ENCODE measurements at places on chromosomes 16 and 17. TPM values are rescaled to one million over a fixed set of nuclear protein-coding genes. Genes with fewer than 3 reads are reported as not detected.

GRCh38 chr17:41803049-41804020 lies 8.4 kb downstream of the P3H4 start:
- no peak for DNase-seq

- no peak for DNase-seq
Measured at GRCh38 chr17:41339571-41340172, 11.0 kb downstream of the KRT33A start.

DNA sequence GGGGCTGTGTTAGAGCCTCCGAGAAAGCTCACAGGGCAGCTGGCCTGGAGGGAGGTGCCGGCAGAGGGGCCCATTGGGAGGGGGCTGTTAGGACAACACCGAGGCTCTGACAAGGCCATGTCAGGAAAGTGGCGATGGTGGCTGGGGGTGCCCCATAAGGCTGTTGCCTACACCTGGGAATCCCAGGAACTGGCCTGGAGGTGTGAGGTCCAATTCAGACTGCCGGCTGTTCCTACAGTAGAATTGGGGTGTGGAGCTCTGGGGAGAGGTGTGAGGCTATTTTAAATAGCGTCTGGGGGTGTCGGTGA lies 155.0 kb upstream of the CHMP6 start:
- DNase-seq = no peak

DNA sequence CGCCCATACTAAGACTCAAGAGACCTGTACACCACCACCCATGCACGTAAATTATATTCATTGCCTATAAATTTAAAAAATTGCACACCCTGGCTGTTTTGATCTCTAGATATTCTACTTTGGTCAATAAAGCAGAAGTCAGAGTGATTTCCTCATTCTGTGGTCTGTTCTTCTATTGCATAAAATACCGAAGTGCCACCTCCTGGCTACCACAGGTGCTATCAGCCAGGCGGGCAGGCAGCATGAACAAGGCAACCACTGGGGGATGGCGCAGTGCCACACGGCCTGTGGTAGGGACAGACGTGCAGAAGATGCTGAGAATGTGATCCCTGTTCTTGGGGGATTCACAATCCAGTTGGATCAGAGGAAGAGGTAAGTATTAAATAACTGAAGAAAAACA lies 122.3 kb downstream of the CDK5R1 start:
- DNase-seq = peak; percentile 67

GRCh38 chr16:8694795-8695728 lies 20.6 kb downstream of the ABAT start:
- DNase-seq = no peak

- no peak for DNase-seq
Measured at GRCh38 chr16:78694414-78694813, 595.0 kb downstream of the WWOX start.

DNA sequence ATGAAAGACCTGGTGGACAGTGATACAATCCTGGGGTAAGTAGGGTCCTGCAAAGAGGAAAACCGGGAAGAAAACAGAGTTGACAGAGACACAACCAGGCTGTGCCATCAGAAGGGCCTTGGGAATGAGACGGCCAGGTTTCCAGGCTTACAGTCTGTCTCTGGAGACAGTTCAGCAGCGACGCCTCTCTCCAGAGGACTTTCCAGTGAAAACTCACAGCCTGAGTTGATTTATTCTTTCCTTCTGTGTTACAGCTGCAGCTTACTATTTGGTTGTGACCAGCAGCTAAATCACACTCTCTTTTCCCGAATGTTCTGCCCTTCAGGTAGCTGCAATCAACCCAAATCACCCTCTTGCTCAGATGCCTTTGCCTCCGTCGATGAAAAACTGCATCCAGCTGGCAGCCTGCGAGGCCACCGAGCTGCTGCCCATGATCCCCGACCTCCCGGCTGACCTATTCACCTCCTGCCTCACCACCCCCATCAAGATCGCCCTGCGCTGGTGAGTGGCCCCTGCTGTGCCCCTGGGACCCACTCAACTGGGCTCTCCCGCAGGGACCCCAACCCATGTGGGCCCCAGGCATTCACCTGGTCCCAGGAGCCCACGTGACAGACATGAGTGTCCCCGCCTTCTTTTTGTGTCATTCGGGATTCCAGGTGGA lies 209.2 kb downstream of the RPTOR start:
- no peak for DNase-seq

- no peak for DNase-seq
Measured at GRCh38 chr16:87207965-87208364, 109.2 kb downstream of the C16orf95 start.

DNA sequence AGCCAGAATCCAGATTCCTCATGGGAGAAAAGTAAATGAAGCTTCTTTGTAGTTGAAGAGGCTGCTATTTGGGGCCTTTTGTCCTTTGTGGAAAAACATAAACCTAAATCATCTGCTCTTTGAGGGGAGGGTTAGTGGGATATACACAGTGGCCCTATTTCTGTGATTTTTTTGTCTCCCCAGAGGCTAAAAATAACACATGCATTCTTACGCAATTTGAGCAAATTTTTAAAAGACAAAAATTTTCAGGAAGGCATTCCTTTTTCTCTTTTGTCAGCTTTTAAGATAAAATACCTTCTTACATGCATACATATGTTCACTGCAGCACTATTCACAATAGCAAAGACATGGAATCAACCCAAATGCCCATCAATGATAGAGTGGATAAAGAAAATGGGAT lies 165.5 kb downstream of the AXIN2 start:
- no peak for DNase-seq

DNA sequence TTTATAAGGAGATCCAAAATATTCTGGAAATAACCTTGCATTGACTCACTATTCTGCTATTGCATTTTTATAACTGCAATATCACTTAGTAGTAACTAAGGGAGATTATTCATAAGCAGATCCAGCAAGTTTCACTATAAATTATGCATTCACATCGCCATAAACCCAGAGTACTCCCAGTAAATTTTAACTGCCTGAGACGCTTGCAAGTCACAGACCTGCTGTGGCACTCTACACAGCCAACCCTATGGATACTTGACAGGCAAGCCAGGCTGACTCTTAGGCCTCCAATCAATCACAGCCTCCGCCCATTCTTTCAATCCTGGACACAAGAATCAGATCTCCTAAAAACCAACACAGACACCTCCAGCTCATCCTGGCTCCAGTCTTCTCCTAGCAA lies 28.2 kb downstream of the USP31 start:
- no peak for DNase-seq

GRCh38 chr16:6827267-6827666 lies 505.4 kb upstream of the RBFOX1 start:
- no peak for DNase-seq

DNA sequence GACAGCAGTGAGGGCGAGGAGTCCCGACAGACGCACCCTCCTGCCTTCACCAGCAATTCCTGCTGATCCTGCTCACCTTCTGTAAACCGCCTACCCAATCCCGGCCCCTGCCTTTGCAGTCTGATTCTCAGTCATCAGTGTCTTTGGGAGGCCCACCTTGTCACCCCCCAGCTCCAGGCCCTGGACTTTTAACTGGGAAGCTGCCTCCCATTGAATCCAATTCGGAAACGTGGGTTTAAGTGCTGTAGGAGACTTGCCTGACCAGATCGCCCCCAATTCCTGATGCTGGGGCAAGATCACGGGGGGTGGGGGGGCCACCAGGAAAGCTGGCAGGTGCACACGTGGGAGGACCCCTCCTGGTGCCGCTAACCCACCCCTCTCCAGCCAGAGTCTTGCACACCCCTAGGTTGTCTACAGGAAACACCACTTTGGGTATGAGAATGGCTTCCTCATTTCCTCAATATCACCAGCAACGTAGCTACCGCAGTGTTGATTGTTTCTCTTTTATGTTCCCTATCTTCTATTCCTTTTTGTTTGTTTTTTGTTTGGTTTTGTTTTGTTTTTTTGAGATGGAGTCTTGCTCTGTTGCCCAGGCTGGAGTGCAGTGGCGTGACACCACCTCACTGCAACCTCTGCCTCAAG lies 46.6 kb upstream of the CMIP start:
- DNase-seq = no peak

DNA sequence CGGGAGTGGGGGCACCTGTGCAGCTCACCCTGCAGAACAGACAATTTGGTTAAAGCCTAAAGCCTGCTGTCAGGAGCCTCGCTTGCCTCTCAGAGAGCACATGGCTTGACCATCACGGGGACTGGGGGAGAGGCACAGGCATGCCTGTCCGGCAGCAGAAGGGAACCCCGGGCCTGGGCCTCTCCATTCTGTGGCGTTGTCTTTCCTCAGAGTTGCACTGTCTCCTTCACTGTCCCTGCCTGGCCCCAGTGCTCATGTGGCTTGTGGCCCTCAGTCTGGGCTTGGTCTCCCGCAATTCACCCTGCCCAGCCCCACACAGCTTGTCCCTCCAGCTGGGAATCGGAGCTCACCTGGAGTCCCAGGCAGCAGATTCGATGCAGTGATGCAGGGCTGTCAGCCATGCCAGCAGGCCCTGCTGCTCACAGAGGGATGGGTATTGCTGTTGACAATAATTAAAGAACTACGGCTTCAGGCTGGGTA lies 189.9 kb downstream of the SEC14L1 start:
- DNase-seq = no peak

DNA sequence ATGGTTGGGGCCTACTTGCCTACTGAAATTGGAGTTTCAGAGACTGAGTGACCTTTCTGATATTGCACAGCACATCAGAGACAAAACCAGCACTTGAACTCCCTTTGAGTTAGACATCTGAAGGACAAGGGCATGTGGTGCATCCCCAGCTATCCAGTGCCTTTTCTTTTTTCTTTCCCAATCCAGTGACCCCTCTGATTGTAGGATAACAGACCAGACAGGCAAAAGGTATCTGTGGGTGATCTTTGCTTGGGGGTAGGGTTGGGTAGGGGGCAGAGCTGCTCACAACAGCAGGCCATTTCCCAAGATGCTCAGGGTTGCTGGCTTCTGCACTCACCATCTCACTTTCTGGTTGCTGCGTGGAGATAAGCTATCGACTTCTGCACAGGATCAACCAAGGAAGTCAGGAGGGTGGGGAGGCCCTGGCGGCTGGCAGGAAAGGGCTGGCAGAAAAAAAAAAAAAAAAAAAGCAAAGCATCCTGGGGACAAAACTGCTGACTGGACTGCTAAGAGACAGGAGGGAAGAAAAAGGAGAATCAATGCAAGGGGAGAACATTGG lies 42.2 kb downstream of the HOXB1 start:
- DNase-seq = no peak

The HELZ gene
- total RNA-seq = 16.1 TPM

The FBXO39 gene
- total RNA-seq = not detected

The FBXW10 gene
- total RNA-seq = not detected

The NDE1 gene
- total RNA-seq = 29.6 TPM

The HSD17B1 gene
- 0.26 TPM for total RNA-seq
